ENCODE measurements at places on chromosomes 5 and 9. TPM values are rescaled to one million over a fixed set of nuclear protein-coding genes. Genes with fewer than 3 reads are reported as not detected.
A peak's percentile ranks its signal among the peaks of the same experiment; 100 is the strongest.

GRCh38 chr9:120431268-120431667, 148.7 kb downstream of the CDK5RAP2 start:
- no peak overlapping the region for H3K27ac ChIP-seq
- H3K4me1 ChIP-seq, result no peaks in the 10 kb centered on the region
- H3K27me3 ChIP-seq, result no peaks in the 10 kb centered on the region
- H3K4me3 ChIP-seq, result no peak overlapping the region
- no peak for DNase-seq

DNA sequence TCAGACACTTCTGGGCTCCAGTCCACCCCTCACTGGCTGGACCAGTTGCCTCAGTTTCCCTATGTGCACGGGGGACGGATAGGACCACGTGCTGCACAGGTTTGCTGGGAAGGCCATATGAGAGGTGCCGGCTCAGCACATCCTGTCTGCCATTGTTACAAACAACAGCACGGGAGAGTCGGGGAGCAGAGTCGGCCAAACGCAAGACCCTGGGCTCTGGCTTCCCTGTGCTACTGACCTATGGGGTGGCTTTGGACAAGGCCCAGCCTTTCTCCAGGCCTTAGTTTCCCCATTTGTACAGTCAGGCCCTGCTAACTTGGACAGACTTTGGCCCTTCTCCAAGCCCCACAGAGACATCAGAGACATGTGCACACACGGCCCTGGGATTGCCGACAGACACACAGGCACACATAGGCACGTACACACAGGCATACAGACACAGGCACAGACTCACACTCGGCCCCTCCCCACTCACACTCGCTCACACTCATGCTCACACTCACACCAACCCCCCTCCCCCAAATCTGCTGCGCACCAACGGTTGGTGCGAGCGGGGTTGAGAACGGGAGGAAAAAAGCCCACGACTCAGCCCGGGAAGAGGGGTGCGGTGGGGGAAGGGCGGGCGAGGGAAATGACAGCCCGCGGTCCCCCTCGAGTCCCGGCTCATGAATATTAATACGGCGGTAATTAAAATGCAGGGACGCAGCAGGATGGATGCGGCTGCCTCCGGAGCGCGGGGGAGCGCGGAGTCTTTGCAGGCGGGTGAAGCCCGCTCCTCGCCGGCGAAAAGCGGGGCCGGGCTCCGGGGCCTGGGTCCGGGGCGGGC, 133.0 kb downstream of the C9orf50 start:
- peaks cover 39% of the 10 kb centered on the region for H3K4me1 ChIP-seq
- peak; percentile 81 for DNase-seq
- no peaks in the 10 kb centered on the region for H3K36me3 ChIP-seq
- H3K4me3 ChIP-seq, result peak overlapping the region; percentile 48
- peak overlapping the region; percentile 98 for H3K27ac ChIP-seq

- no peaks in the 10 kb centered on the region for H3K36me3 ChIP-seq
- H3K27ac ChIP-seq, result no peak overlapping the region
- H3K4me1 ChIP-seq, result no peaks in the 10 kb centered on the region
- DNase-seq, result no peak
- no peak overlapping the region for H3K4me3 ChIP-seq
Observed at GRCh38 chr9:118419676-118420075, 715.5 kb downstream of the TLR4 start.

- no peaks in the 10 kb centered on the region for H3K4me1 ChIP-seq
- no peak overlapping the region for H3K27ac ChIP-seq
- DNase-seq, result no peak
- no peak overlapping the region for H3K4me3 ChIP-seq
- H3K27me3 ChIP-seq, result no peaks in the 10 kb centered on the region
- no peaks in the 10 kb centered on the region for H3K36me3 ChIP-seq
Observed at GRCh38 chr9:35898337-35898736, 7.7 kb upstream of the HRCT1 start.

- H3K4me3 ChIP-seq, result no peak overlapping the region
- no peak for DNase-seq
Observed at GRCh38 chr9:80875947-80876346, 813.4 kb downstream of the TLE1 start.

- H3K27me3 ChIP-seq, result no peaks in the 10 kb centered on the region
- H3K4me1 ChIP-seq, result peaks cover 16% of the 10 kb centered on the region
- DNase-seq, result no peak
- no peak overlapping the region for H3K27ac ChIP-seq
- no peak overlapping the region for H3K4me3 ChIP-seq
Observed at GRCh38 chr9:113711251-113711650, 164.9 kb upstream of the ZNF618 start.

GRCh38 chr5:137613554-137614265, 114.6 kb upstream of the SPOCK1 start:
- no peaks in the 10 kb centered on the region for H3K36me3 ChIP-seq
- no peaks in the 10 kb centered on the region for H3K4me1 ChIP-seq
- H3K4me3 ChIP-seq, result no peak overlapping the region
- DNase-seq, result no peak

DNA sequence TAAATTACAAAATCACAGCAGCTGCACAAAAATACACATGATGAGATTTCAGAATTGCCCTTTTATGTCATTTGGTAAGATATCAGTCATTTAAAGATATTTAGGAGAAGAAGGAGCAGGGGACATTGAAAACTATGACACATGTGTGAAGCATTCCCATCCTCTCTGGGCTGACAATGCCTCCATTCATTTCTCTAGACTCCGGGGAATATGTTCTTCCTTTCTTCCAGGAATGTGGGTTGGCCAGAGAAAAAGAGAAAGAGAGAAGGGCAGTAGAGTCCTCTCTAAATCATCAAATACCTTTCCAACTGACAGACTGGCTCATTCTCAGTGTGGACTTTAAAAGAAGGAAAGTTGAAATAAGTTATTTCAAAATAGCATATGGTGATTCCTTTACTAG, 205.6 kb upstream of the ADAMTSL1 start:
- H3K36me3 ChIP-seq, result no peaks in the 10 kb centered on the region
- no peak overlapping the region for H3K27ac ChIP-seq
- no peak overlapping the region for H3K4me3 ChIP-seq
- no peaks in the 10 kb centered on the region for H3K4me1 ChIP-seq

DNA sequence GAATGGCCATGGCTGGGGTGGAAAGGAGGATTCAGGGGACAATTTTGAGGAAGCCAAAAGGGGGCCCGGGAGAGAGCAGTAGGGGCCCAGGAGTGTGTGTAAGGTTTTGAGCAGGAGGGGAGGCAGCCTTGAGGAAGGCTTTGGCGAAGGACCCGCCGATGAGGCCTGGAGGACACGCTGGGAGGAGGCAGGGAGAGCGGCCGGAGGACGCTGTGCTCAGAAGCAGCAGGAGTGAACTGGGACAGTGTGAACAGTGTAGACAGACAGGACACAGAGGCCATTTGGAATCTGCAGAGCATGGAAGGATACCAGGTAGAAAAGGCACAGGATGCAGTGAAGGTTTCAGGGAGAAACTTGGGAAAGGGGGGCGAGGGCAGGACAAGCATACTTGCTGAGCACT, 14.9 kb downstream of the UNC5A start:
- no peak overlapping the region for H3K27ac ChIP-seq
- DNase-seq, result no peak
- no peak overlapping the region for H3K4me3 ChIP-seq
- no peaks in the 10 kb centered on the region for H3K4me1 ChIP-seq

GRCh38 chr5:120150770-120151169, 313.3 kb upstream of the PRR16 start:
- H3K36me3 ChIP-seq, result no peaks in the 10 kb centered on the region
- H3K27ac ChIP-seq, result no peak overlapping the region
- H3K4me3 ChIP-seq, result no peak overlapping the region
- no peak for DNase-seq
- H3K27me3 ChIP-seq, result no peaks in the 10 kb centered on the region
- no peaks in the 10 kb centered on the region for H3K4me1 ChIP-seq

Gene IFNA2
- total RNA-seq, result not detected

Gene DDX46
- total RNA-seq, result 23.8 TPM

Data from pancreas (tissue), 10 donors.